Left ventricle myocardium inferior (tissue), 1 donor: ENCODE measurements at places on chromosomes 2 and 18. TPM values are rescaled to one million over a fixed set of nuclear protein-coding genes. Genes with fewer than 3 reads are reported as not detected.

- DNase-seq = no peak
Measured at GRCh38 chr2:108701208-108701607, 18.1 kb upstream of the RANBP2 start.

- no peak for DNase-seq
Measured at GRCh38 chr2:96977631-96978195, 8.7 kb downstream of the FAM178B start.

- no peak for DNase-seq
Measured at GRCh38 chr2:191927319-191927867, 80.5 kb upstream of the CAVIN2 start.

KIAA2012 gene
- not detected for total RNA-seq
